ENCODE measurements at places on chromosomes 2 and 18. TPM values are rescaled to one million over a fixed set of nuclear protein-coding genes. Genes with fewer than 3 reads are reported as not detected.

Gene ITPRID2
- total RNA-seq = 70.9 TPM

Gene CYS1
- 7.5 TPM for total RNA-seq

Gene MC2R
- total RNA-seq = not detected

Gene DSG1
- not detected for total RNA-seq

Gene BMP10
- not detected for total RNA-seq

Gene IGFBP2
- 45.7 TPM for total RNA-seq

Gene NUP35
- total RNA-seq = 19.7 TPM

Gene ACMSD
- total RNA-seq = not detected

DNA sequence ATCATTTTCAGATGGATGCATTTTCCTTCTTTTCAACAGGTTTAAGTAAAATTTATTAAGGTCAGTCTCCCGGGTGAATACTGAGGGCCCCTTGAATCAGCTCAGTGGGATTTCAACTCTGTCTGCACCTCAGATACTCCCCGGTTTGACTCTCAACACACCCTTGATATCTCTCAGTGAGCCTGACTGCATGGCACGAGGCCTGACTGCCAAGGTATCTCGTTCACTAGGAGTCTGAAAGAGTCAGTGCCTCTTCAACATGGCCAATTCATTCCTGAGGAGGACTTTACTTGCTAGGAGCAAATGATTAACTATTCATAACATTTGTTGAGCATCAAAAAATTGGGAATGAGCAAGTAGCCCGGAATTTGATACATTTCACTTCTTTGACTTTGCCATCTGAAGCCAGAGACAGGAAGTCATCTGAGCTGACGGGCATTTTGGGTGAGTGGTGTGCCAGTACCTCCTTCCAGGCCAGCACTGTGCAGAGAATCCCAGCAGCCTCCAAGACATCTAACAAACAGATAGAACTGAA, 81.0 kb downstream of the VAPA start:
- peaks cover 16% of the 10 kb centered on the region for H3K4me1 ChIP-seq
- H3K4me3 ChIP-seq = no peak overlapping the region
- H3K36me3 ChIP-seq = no peaks in the 10 kb centered on the region
- no peak overlapping the region for H3K27ac ChIP-seq
- no peaks in the 10 kb centered on the region for H3K27me3 ChIP-seq
- no peak for DNase-seq

DNA sequence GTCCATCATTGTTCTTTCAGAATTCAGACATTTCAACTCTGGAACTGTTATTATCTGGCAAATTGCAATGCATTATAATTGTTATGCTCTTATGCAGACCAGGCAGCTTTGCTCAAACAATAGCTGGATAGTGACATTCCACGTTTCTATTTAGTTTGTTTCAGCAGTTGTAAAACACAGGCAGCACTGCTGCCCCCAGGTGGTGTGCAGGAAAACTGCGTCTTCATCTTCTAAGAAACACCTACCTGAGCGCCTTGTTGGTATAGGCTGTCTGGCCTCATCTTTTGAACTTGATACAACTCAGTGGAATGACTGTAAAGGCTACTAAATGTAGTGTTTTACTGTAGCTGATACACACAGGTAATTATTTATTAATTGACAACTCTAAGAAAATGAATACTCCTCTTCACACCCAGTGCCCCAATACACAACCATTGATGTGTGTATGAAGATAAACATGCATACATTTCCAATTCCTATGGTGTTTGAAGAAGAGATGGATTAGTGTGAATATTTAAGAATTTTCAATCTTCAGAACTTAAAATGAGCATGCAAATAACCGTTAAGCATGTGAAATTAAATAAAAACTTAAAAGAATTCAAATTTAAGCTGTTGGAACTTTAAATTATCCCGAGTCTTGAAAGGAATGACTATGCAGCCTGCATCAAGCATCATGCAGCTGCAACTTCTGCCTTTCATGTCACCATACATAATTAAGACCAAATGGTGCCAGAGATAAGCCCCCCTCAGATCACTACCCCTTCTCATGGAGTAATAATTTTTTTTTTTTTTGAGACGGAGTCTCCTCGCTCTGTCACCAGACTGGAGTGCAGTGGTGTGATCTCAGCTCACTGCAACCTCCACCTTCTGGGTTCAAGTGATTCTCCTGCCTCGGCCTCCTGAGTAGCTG, 85.6 kb downstream of the CD8B2 start:
- H3K27me3 ChIP-seq = no peaks in the 10 kb centered on the region
- H3K4me1 ChIP-seq = no peaks in the 10 kb centered on the region
- H3K4me3 ChIP-seq = no peak overlapping the region
- H3K27ac ChIP-seq = no peak overlapping the region
- no peak for DNase-seq

DNA sequence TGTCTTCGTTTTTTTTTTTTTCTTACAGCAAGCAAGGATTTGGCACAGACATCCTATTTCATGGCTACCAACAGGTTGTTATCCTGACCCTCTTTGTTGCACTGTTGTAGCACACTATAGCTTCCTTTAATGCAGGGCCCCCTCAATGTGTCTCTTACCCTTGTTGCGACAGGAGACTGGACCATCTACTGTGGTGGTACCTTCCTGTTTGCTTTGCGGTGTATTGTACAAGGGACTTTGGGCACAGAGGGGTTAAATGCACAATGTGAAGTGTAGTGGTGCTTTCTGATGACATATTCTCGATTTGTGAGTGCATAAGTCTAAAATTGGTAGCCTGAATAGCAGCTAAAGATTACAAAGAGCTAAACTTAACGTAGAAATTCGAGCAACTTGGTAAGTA, 27.5 kb downstream of the CCNT2 start:
- no peak for DNase-seq
- no peak overlapping the region for H3K27ac ChIP-seq
- H3K4me1 ChIP-seq = no peaks in the 10 kb centered on the region
- H3K27me3 ChIP-seq = no peaks in the 10 kb centered on the region
- H3K4me3 ChIP-seq = no peak overlapping the region

GRCh38 chr18:6139007-6139406, 243.7 kb upstream of the TMEM200C start:
- no peak overlapping the region for H3K4me3 ChIP-seq
- no peak overlapping the region for H3K27ac ChIP-seq
- H3K27me3 ChIP-seq = no peaks in the 10 kb centered on the region

DNA sequence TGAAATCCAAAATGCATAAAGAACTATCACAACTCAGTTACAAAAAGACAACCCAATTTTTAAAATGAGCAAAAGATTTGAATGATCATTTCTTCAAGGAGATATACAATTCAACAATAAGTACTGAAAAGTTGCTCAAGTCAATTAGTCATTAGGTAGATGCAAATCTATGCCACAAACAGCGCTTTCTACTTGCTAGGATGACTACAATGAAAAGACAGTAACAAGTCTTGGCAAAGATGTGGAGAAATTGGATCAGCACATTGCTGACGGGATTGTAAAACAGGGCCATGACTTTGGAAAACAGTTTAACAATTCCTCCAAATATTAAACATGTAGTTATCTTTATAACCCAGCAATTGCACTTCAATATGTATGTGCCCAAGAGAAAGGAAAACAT, 166.3 kb upstream of the MC4R start:
- no peaks in the 10 kb centered on the region for H3K4me1 ChIP-seq
- no peaks in the 10 kb centered on the region for H3K27me3 ChIP-seq
- no peak overlapping the region for H3K4me3 ChIP-seq
- H3K27ac ChIP-seq = no peak overlapping the region

- no peak for DNase-seq
- H3K36me3 ChIP-seq = no peaks in the 10 kb centered on the region
- peak overlapping the region; percentile 70 for H3K27ac ChIP-seq
- peaks cover 16% of the 10 kb centered on the region for H3K4me1 ChIP-seq
- H3K4me3 ChIP-seq = no peak overlapping the region
Observed at GRCh38 chr2:230128623-230129342, 60.1 kb upstream of the SLC16A14 start.

- no peaks in the 10 kb centered on the region for H3K4me1 ChIP-seq
- peak overlapping the region; percentile 63 for H3K27ac ChIP-seq
- no peaks in the 10 kb centered on the region for H3K36me3 ChIP-seq
- H3K4me3 ChIP-seq = no peak overlapping the region
- no peak for DNase-seq
- no peaks in the 10 kb centered on the region for H3K27me3 ChIP-seq
Observed at GRCh38 chr18:77069482-77069881, 63.1 kb downstream of the MBP start.

GRCh38 chr18:33576999-33577646, 896 bp upstream of the ASXL3 start:
- no peak for DNase-seq
- no peaks in the 10 kb centered on the region for H3K36me3 ChIP-seq
- H3K4me1 ChIP-seq = peaks cover 7% of the 10 kb centered on the region
- peak overlapping the region; percentile 89 for H3K4me3 ChIP-seq
- H3K27me3 ChIP-seq = no peaks in the 10 kb centered on the region
- peak overlapping the region; percentile 97 for H3K27ac ChIP-seq

DNA sequence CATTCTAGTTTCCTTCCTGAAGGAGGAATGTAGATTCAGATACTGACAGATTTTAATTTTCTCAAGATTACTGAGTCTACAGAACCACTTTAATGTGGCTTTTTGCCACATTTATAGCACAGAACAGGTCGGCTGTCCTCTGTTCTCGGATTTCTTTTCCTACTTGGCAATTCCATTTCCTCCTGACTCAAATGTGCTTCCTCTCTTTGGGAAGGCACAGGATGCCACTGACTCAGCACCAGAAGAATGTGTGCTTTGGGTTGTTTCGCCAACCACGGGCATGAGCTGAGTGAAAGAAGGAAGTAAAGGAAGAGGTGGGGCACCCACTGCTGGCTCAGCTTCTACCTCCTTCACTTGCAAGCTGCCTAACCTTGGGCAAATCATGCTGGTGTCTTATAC, 970.6 kb upstream of the ACVR2A start:
- H3K27me3 ChIP-seq = no peaks in the 10 kb centered on the region
- no peaks in the 10 kb centered on the region for H3K36me3 ChIP-seq
- no peaks in the 10 kb centered on the region for H3K4me1 ChIP-seq
- no peak overlapping the region for H3K27ac ChIP-seq

DNA sequence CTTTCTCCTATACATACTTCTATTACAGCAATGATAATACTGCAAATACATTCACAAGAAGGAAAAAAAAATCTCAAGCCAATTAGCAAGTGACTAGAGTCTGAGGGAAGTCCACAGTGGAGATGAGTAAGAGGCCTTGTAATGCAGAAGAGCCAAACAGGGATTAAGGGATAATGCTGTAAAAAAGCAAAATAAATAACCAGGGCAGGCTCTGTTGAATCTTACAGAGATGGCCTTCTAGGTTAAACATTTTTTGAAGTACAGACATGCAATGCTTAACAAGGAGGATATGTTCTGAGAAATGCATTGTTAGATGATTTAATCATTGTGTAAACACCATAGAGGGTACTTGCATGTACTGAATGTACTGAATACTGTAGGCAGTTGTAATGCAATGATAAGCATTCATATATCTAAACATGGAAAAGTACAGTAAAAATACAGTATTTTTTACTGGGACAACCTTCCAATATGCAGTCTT, 122.1 kb upstream of the RMDN2 start:
- peak overlapping the region; percentile 42 for H3K27ac ChIP-seq
- H3K4me1 ChIP-seq = peaks cover 34% of the 10 kb centered on the region
- no peak for DNase-seq
- no peak overlapping the region for H3K4me3 ChIP-seq

DNA sequence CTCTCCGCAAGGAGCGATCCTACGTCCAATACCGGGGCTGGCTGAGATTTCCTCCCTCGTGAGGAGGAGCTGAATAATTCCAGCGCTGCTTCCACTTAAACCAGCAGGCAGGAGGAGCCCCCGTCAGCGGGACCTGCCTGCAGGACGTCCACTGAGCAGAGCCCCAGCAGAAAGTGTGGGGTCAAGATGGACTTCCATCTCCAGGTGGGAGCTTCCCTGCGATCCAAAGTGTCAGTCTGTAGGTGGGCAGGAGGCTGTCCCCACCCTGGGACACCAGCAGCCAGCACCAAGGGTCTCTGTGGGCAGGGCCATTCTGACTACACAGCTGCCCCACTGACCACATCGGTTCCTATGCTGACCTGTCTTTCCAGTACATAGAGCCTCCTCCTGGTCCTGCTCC, 462 bp upstream of the OTOS start:
- no peaks in the 10 kb centered on the region for H3K36me3 ChIP-seq
- H3K27ac ChIP-seq = no peak overlapping the region
- peaks cover 16% of the 10 kb centered on the region for H3K27me3 ChIP-seq
- H3K4me3 ChIP-seq = no peak overlapping the region
- DNase-seq = no peak

GRCh38 chr2:26463244-26464192, 14.4 kb downstream of the OTOF start:
- no peaks in the 10 kb centered on the region for H3K4me1 ChIP-seq
- no peak overlapping the region for H3K4me3 ChIP-seq
- DNase-seq = no peak
- H3K27me3 ChIP-seq = no peaks in the 10 kb centered on the region
- H3K36me3 ChIP-seq = no peaks in the 10 kb centered on the region

DNA sequence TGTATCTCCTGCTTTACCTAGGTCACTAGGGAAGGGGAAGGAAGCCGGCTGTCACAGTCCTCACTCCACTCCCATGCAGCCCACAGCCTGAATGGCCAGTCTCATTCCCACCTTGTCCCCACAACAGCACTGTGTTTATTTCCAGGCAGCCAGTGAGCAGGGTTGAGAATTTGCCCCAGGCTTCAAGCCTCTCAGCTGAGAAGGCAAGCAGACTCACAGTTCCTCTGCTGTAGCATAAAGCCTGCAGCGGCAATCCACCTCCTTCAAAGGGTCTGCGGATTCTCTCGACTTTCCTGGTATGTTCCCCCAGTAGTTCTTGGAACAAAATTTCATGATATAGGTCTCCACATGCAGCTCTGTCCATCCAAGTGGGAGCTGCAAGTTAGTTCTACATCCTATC, 262.9 kb upstream of the GULP1 start:
- no peak for DNase-seq
- no peaks in the 10 kb centered on the region for H3K27me3 ChIP-seq
- no peak overlapping the region for H3K27ac ChIP-seq

Data from sigmoid colon (tissue), 7 donors.